ENCODE measurements at places on chromosomes 5 and 9.

DNA sequence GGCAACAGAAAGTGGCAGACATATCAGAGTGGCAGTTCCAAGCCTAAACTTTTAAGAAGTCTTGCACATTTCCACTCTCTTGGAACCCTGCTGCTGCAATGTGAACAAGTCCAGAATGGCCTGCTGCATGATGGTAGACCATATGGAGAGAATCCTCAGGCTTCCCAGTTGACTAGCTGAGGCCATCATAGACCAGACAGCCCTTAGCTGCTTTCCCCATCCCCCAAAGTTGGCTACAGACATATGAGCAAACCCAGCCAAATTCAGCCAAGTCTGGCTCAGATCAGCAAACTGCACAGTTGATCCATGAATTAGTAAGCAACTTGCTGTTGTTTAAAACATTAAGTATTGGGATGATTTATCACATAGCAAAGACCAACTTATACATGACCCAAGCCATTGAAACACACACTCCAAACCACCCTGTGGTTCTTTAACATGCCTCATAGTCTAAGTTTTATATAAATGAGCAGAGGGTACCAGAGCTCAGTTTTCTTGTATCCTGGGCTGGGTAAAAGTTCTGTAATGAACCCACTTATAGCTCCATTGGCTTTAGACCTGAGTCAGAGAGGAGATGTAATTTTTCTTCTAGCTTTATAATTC, 19.9 kb downstream of the PPP3R2 start:
- DNase-seq, result no peak

DNA sequence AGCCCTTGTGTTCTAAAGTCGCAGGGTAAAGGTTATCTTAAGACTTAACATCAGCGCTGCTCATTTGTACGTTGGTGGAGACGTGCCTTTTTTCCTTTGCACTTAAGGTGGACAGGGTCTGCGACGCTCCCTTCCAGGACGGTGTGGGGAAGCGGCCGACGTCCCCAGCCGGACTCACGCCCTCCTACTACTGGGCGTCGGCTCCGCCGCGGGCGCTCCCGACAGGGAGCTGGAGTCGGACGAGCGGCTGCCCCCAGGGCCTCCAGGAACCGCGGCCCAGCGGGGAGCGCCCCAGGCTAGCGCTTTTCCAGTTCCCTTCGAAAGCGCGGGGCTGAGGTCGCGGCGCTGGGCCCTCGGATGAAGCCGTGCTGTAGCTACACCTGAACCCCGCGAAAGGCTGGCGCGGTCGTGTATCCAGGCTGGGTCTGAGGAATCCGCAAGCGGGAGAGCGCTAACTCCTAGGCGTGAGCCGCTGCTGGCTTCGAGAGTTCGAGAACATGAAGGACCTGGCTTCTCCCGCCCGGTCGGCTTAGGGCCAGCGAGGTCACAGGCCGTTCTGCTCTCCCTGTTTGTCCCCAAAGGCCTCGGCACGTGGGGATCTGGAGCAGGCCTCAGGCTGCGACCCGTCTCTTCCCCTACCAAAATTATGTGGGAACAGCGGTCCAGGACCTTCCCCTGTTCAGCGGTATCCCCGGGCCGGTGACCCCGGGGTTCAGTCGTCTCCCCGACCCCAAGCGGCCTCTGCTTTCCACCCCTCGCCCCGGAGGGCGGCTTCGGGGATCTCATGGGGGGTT, 3.8 kb upstream of the DMRT3 start:
- DNase-seq, result no peak

- DNase-seq, result no peak
Measured at GRCh38 chr5:138762110-138762509, 8.9 kb downstream of the CTNNA1 start.

- no peak for DNase-seq
Measured at GRCh38 chr5:176490301-176490700, 42.1 kb downstream of the FAF2 start.

GRCh38 chr5:112732131-112732530, 5.6 kb upstream of the APC start:
- no peak for DNase-seq

DNA sequence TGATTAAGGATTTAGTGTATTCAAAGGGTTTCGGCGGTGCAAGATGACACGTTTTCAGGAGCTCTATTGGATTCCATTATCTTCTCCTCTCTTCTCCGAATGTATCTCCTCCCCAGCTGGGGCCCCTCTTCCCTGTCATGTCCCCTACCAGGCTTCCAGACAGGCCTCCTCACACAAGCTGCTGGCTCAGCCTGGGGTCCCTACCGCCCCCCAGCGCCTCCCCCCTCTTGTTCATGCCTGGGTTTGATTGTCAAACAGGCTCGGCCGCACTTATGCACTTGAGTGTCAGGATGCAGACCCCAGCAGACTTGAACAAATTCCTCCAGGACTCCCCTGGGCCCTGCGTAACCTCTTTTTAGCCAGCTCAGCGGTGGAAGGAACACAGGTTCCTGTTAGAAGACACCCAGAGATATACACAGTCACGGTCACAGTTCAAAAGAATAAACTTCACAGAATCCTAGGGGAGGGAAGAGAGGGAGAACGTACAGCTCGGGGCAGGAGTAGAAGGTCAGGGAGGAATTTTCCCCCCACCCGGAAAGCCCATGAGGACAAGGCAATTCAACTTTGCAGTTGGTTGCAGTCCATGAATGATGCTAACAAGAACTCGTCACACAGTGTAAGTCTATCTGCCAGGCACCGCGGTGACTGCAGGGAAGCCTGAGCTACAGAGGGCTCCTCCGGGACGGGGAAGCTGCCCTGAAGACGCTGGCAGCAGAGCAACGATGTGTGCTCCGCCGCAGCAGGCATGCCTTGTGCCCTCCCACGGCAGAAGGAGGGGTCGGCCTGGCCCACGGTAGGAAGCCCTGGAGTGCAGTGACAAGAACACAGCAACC, 560.0 kb downstream of the BNC2 start:
- DNase-seq, result no peak

- no peak for DNase-seq
Measured at GRCh38 chr5:73668486-73669111, 42.6 kb downstream of the ARHGEF28 start.

GRCh38 chr5:72558383-72558782, 51.2 kb upstream of the ZNF366 start:
- DNase-seq, result no peak

DNA sequence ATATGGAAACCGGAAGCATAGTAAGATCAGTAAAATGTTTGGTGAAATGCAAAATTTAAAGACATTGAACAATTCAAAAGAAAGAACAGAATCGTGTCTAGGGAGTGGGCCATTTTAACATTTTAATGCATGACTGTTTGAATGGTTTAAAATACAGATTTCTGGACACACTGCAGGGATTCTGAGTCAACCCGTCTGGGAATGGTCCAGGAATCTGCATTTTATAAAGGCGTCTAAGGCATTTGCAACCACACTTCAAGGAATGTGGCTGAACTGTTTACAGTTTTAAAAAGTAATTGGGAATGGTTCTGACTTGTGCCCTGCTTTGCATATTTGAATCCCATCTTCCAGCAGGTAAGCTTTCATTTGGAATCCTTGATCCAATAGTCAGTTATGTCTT, 811.7 kb upstream of the WWC1 start:
- DNase-seq, result no peak

GRCh38 chr5:10725636-10726035, 35.4 kb downstream of the DAP start:
- no peak for DNase-seq

DNA sequence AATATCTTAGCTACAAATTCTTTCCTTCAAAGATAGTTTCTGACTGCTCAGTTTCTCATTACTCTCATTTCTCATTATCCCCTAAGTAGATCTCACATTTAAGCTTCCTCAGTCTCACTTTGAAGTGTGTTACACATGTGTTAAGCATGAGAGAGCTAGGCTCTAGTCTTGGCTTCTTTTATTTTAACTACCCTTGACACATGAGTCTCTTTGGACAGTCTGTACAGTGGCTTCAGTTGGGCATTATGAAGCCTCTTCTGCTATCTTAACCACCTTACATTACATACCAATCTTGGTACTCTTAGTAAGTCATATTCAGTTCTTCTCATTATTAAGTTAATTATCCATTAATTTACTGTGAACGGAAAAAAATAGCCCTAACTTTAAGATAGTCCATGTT, 232.5 kb downstream of the FBXL17 start:
- DNase-seq, result no peak

- no peak for DNase-seq
Measured at GRCh38 chr5:122844910-122845228, 544 bp upstream of the SNX24 start.

- DNase-seq, result peak; percentile 39
Measured at GRCh38 chr9:114163517-114163951, 8.2 kb downstream of the COL27A1 start.

DNA sequence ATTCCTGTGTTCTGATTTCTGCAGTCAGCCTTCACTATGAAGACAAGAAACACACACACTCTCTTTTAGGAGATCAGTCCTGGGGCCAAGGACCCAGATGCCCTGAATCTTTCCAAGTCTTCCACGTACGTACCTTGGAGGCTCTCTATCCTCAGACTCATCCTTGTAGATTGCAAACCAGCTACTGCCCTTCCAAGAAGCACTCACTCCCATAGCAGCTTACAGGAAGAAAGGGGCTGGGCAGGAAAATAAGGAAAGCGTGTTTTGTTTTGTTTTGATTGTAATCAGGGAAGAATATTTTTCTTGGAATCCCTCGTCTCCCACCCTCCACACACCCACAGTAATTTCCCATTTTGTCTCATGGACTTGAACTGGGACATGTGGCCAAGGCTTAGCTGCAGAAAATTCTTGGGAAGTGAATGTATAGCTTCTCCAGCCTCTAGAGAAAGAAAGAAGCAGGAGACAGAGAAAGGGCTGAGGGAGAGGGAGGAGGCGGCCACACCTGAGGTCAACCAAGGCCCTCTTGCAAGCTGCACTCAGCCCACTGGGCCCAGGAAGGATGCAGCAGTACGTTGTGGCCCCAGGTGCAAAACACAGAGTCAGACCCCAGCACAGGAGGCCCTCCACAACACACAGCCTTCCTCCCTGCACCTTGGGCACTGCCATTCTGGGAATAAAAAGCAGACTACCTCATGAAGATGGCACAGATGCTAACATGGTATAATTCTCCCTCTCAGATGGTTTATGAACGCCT, 29.9 kb downstream of the IRX2 start:
- no peak for DNase-seq

DNA sequence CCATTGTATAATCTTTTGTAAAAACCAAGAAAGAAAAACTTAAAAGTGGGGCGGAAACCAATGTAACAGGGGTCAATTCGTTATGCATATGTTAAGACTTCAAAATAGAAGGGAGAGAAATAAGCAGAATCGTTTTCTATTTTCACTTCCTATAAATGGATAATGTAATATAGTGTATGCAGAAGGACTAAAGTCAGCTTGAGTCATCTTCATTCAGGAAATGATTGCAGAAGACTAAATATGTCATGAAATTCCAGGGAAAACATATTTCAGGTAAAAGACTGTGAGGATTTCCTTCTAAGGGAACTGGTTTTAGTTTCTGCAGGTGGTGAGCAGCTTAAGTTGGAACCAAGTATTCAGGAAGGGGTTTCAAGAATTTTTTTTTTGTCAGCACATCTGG, 753.3 kb downstream of the IRX1 start:
- DNase-seq, result no peak

DNA sequence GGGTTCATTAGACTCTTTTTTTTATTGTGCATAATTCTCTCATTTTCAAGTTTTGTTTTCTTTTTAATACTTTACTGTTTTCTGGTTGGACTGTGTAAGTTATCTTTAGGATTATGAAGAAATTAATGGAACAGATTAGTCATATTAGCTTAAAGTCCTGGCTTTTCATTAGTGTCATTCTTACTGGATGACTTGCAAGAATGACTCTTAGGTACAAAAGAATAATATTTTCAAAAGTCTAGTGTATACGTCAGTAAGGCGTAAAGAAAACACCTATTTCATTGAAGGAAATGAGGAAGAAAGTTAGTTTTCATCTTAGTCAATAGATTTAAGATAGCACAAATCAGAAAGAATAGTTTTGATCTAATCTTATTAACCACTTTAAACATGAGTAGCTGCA, 20.4 kb downstream of the UHRF2 start:
- peak; percentile 53 for DNase-seq

DNA sequence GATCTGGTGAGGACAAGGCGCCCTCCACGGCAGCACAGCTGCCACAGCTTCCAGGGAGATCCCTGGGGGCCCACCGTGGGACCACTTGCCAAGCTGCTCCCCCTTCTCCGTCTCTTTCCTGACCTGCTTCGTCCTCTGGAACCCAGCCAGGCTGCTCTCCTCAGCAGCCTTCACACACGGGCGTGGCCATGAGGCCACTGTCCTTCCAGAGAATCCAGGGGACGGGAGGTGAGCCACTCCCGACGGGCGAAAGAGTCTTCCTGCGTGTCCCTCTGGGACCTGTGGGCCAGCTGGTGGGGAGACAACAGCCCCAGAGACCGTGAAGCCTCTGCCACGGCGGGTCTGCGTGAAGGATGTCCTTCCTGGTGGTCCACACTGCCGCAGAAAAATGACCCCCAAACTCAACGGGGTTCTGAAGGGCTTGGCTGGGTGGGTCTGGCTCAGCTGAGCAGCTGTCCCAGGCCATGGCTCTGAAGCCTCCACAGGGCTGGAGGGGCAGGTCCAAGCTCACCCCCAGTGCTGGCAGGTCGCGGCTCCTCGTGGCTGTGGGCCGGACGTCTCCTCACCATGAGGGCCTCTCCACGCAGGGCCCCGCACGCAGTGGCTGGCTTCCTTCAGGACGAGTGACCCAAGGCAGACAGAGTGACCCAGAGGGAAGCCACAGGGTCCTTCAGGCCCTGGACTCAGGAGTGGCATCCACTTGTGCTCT, 47.4 kb upstream of the NKD2 start:
- no peak for DNase-seq

- peak; percentile 39 for DNase-seq
Measured at GRCh38 chr9:108473209-108474112, 382.3 kb downstream of the ACTL7B start.
